ENCODE measurements at places on chromosomes 16 and 17. TPM values are rescaled to one million over a fixed set of nuclear protein-coding genes. Genes with fewer than 3 reads are reported as not detected.
A peak's percentile ranks its signal among the peaks of the same experiment; 100 is the strongest.

DNA sequence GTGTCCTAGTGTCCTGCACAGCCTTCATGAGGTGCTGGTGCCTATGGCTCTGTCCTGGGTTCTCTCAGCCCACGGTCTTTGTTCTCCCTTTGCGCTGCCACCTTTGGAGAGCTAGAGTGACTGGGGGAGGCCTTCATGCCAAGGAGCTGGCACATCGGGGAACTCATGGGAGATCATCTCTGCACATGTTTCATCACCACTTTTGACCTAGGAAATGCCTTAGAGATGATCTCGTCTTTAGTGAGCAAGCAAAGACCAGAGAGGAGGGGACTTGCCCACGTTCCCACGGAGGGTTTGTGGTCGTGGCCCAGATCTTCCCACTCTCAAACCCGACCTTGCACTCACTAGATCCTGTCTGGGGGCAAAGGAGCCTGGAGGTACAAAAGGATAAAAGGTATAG lies 23.5 kb downstream of the TBX4 start:
- peaks cover 28% of the 10 kb centered on the region for H3K27me3 ChIP-seq
- no peak for DNase-seq
- H3K27ac ChIP-seq, result no peak overlapping the region
- no peaks in the 10 kb centered on the region for H3K36me3 ChIP-seq

MEIOB gene
- not detected for total RNA-seq

GRCh38 chr17:784143-784542 lies 2.0 kb downstream of the MRM3 start:
- H3K4me1 ChIP-seq, result peaks cover 31% of the 10 kb centered on the region
- no peak overlapping the region for H3K4me3 ChIP-seq
- no peak overlapping the region for H3K27ac ChIP-seq
- no peaks in the 10 kb centered on the region for H3K27me3 ChIP-seq
- no peak for DNase-seq

GRCh38 chr16:10210944-10211343 lies 28.7 kb upstream of the GRIN2A start:
- no peak overlapping the region for H3K27ac ChIP-seq
- no peak overlapping the region for H3K4me3 ChIP-seq
- H3K36me3 ChIP-seq, result no peaks in the 10 kb centered on the region
- no peaks in the 10 kb centered on the region for H3K4me1 ChIP-seq
- no peak for DNase-seq
- peaks cover 28% of the 10 kb centered on the region for H3K27me3 ChIP-seq

MTHFSD gene
- total RNA-seq, result 34.9 TPM

DNA sequence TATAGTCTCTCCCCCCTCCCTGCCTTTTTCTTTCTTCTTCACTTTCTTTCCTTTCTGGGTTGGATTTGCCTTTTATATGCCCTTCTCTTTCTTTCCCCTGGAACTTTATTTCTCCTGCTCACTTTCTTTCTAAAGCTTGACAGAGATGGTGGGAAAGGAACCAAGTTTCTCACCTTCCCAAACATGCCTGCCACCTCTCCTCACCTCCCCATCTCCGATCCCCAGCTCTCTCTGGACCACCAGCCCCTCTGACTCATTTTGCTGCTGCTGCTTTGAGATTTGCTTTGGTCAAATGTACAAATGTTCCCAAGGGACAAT lies 6.7 kb upstream of the LHX1 start:
- peaks cover 49% of the 10 kb centered on the region for H3K4me1 ChIP-seq
- H3K36me3 ChIP-seq, result no peaks in the 10 kb centered on the region
- H3K4me3 ChIP-seq, result no peak overlapping the region

DNA sequence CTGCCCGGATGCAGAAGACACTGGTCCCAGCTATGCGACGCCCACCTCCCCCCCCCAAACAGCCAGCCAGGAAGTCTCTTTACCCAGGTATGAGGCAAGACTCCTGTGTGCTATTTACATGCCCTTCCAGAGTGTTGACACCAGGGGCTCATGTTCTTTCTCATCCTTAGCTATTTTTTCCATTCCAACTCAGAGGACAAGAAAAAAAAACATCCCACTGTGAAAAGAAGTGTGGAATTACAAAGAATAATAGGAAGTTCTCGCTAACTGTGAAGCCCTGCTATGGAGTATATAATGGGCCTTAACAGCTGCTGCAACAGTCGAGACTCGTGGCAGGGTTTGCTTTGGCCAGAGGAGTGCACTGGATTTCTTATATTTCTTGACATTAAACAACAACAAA lies 584.9 kb downstream of the CDH13 start:
- peaks cover 2% of the 10 kb centered on the region for H3K27me3 ChIP-seq
- no peak for DNase-seq
- H3K36me3 ChIP-seq, result no peaks in the 10 kb centered on the region
- no peak overlapping the region for H3K4me3 ChIP-seq
- no peak overlapping the region for H3K27ac ChIP-seq

KRTAP17-1 gene
- total RNA-seq, result not detected

PAM16 gene
- 47.4 TPM for total RNA-seq

- H3K27me3 ChIP-seq, result no peaks in the 10 kb centered on the region
- no peak overlapping the region for H3K4me3 ChIP-seq
- no peaks in the 10 kb centered on the region for H3K4me1 ChIP-seq
- H3K27ac ChIP-seq, result no peak overlapping the region
- no peaks in the 10 kb centered on the region for H3K36me3 ChIP-seq
Measured at GRCh38 chr16:50580180-50580798, 32.1 kb downstream of the NKD1 start.

GRCh38 chr17:70185285-70185684 lies 16.0 kb downstream of the KCNJ2 start:
- H3K27me3 ChIP-seq, result no peaks in the 10 kb centered on the region
- H3K4me1 ChIP-seq, result no peaks in the 10 kb centered on the region
- no peak overlapping the region for H3K27ac ChIP-seq

CDK5R1 gene
- 8.1 TPM for total RNA-seq

GRCh38 chr17:49402706-49403105 lies 12.0 kb downstream of the PHB1 start:
- H3K4me1 ChIP-seq, result peaks cover 3% of the 10 kb centered on the region
- peak overlapping the region; percentile 52 for H3K27ac ChIP-seq
- no peak overlapping the region for H3K4me3 ChIP-seq
- H3K27me3 ChIP-seq, result no peaks in the 10 kb centered on the region
- no peak for DNase-seq
